ENCODE measurements at places on chromosomes 2 and 18. TPM values are rescaled to one million over a fixed set of nuclear protein-coding genes. Genes with fewer than 3 reads are reported as not detected.

DNA sequence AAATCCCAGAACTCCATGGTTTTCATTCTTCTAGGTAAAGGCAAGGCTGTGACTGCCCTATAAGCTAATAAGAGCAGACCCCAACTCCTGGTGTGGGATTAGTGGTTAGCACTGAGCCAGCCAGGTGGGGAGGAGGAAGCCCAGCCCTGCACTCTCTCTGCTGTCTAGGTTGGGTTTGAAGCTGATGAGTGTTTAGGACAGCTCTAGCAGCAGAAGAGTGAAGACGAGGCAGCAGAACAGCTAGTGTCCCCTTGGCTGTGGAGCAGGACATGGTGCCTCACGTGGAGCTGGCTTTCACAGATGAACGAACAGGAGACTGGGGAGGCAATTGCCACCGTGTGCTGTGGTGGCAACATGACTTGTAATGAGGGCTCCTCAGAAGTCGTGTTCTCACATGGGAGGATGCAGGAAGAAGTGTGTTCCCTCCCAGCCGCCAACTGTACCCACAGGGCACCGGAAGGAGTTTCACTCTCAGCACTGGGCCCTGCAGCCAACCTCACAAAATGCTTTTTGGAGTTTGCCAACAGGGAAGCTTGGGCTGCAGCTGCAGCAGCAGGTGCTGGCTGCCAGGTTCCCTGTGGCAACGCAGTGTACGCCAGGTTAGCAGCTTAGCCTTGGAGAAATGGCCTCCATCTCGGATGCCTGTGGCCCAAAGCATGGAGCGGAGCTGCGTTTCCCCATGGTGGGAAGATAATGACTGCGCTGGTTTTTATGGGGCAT lies 328.2 kb downstream of the SETBP1 start:
- no peak for DNase-seq
- no peak overlapping the region for H3K27ac ChIP-seq
- no peak overlapping the region for H3K4me3 ChIP-seq
- H3K27me3 ChIP-seq: no peaks in the 10 kb centered on the region

GRCh38 chr2:238587776-238588660 lies 161.3 kb downstream of the ASB1 start:
- H3K36me3 ChIP-seq: no peaks in the 10 kb centered on the region
- no peak overlapping the region for H3K27ac ChIP-seq
- H3K27me3 ChIP-seq: peaks cover 5% of the 10 kb centered on the region
- H3K4me1 ChIP-seq: no peaks in the 10 kb centered on the region
- H3K4me3 ChIP-seq: no peak overlapping the region

- H3K27me3 ChIP-seq: peaks cover 91% of the 10 kb centered on the region
- H3K36me3 ChIP-seq: peaks cover 13% of the 10 kb centered on the region
- peak within 1 kb of the TSS; percentile 67 for H3K27ac ChIP-seq
- peak; percentile 57 for DNase-seq
These were observed at the start of gene PAX3 for GRCh38 chr2:222298311-222299150. Gene PAX3, minus strand, starts transcription at chr2:222298998. Its CDS starts 383 bp downstream, at chr2:222298615.

GRCh38 chr2:196390243-196391148 lies 219.1 kb upstream of the STK17B start:
- peaks cover 4% of the 10 kb centered on the region for H3K27me3 ChIP-seq
- no peaks in the 10 kb centered on the region for H3K4me1 ChIP-seq
- no peaks in the 10 kb centered on the region for H3K36me3 ChIP-seq
- no peak overlapping the region for H3K4me3 ChIP-seq

Gene TFCP2L1
- total RNA-seq: 0.12 TPM

- no peak overlapping the region for H3K27ac ChIP-seq
- H3K4me1 ChIP-seq: no peaks in the 10 kb centered on the region
- H3K4me3 ChIP-seq: no peak overlapping the region
- H3K36me3 ChIP-seq: no peaks in the 10 kb centered on the region
- no peaks in the 10 kb centered on the region for H3K27me3 ChIP-seq
These were observed 156.1 kb upstream of the CYRIA start for GRCh38 chr2:16821692-16822091.

- H3K27ac ChIP-seq: no peak overlapping the region
- no peak overlapping the region for H3K4me3 ChIP-seq
- peaks cover 1% of the 10 kb centered on the region for H3K27me3 ChIP-seq
These were observed 44.3 kb downstream of the MAP3K20 start for GRCh38 chr2:173119944-173120343.

DNA sequence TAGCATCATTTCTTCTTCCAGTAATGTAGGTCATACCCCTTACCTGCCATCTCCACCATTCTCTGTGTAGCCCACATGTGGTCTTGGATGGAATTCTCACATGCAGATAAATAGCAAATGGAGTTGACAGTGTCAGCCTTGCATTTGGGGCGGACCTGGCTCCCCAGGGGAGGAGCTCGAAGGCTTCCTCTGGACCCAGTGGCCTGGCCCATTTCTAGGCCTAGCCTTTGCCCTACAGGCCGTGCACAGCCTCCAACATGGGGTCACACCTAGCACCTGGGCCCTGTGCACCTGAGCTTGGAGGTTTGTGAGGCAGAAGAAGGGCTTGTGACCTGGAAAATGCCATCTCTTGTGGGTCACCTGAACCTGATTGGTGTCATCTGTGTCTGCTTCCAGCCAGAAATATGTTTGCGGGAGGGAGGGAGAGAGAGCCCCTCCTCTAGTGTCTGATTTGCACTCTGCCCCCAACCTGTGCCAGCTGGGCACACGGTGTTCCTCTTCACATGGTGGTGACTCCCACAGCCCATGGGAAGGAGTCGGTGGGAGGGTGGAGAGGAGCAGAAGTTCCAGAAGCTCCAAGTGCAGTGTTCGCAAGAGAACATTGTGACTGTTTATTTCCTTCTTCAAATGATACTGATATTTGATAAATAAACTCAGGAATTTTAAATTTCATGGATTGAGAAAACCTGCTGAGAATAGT lies 33.0 kb downstream of the ITGB1BP1 start:
- no peaks in the 10 kb centered on the region for H3K4me1 ChIP-seq
- DNase-seq: no peak
- no peak overlapping the region for H3K4me3 ChIP-seq
- H3K27me3 ChIP-seq: no peaks in the 10 kb centered on the region

Gene GKN1
- not detected for total RNA-seq

DNA sequence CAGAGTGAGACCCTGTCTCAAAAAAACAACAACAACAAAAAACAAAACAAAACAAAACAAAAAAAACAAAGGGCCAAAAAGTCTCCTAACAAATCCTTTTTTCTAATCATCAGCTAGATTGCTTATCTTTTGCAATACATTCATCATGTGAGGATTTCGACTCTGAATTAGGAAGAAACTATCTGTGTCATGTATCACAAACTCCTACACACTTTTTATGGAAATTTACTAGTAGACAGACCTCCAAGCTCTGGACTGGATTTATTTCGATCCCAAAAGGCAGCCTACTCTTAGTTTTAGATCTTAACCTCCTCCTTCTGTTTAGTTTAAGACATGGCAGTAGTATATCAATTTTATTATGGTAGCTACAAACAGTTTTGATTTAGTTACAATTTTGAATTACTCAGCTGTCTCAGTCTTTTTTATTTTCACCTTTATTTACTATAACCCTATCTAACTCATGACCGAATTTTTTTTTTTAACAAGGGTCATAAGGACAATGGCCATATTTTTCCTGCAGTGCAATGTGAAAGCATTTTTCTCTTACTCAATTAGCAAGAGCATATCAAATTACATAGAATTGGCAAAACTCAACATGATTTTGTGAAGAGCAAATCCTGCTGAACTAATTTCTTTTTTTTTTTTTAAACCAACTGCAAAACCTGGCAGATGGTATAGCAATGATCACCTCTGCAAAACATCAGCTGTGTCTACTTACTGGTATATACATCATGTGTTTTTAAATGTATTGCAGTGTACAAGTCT lies 10.7 kb upstream of the CCDC88A start:
- no peak overlapping the region for H3K27ac ChIP-seq
- no peak overlapping the region for H3K4me3 ChIP-seq
- H3K27me3 ChIP-seq: peaks cover 9% of the 10 kb centered on the region
- H3K4me1 ChIP-seq: peaks cover 5% of the 10 kb centered on the region
- H3K36me3 ChIP-seq: no peaks in the 10 kb centered on the region

DNA sequence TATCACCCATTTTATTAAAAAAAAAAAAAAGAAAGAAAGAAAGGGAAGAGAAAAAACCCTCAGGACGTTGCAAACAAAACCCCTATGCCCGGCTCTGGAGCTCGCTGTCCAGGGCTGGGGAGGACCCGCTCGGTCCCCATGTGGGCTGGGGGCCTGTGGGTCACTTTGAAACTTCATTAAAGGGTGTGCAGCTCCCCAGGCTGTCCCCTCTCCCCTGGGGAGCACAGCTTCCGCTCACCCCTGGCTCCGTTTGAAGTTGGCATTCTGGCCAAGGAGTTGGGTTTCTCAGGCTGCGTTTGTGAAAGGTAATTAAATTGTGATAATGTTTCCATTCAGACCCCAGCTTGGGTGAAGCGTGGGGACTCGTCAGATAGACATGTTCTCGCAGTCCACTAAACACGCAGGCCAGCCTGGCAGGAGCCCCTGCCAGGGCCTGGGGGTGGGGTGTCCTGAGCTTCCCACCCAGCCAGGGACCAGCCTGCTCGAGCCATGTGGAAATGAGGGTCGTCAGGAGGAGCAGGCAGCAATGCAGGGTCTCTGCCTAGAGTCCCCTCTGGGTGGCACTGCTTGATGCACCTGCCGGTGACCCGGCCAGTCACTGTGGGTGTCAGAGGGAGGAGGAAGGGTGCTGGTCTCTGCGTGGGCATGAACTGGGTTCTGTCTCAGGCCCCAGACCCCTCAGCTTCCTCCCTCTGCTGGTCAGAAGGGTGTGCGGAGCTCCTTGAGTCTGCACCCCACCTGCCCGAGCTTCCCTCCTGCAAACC lies 166.2 kb downstream of the INHBB start:
- no peak overlapping the region for H3K4me3 ChIP-seq
- peaks cover 6% of the 10 kb centered on the region for H3K27me3 ChIP-seq
- DNase-seq: no peak
- no peak overlapping the region for H3K27ac ChIP-seq
- H3K4me1 ChIP-seq: no peaks in the 10 kb centered on the region

DNA sequence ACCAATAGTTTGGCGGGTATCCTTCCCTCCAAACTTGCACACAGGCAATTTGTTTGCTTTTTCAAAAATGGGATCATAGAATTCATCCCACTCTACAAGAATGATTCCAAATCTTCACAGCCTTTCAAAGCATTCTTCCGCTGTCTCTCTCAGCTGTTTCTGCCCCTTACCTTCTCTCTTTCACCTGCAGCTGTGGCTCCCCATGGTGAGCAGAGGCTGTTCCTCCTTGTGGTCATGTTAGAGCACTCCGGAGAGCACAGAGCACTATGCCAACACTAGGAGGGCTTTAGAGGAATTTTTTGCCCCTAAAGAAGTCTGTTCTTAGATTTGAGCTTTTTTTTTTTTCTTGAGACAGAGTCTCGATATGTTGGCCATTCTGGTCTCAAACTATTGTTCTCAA lies 30.4 kb downstream of the MTHFD2 start:
- no peak overlapping the region for H3K27ac ChIP-seq
- DNase-seq: no peak
- peaks cover 4% of the 10 kb centered on the region for H3K36me3 ChIP-seq
- no peaks in the 10 kb centered on the region for H3K4me1 ChIP-seq
- no peak overlapping the region for H3K4me3 ChIP-seq

DNA sequence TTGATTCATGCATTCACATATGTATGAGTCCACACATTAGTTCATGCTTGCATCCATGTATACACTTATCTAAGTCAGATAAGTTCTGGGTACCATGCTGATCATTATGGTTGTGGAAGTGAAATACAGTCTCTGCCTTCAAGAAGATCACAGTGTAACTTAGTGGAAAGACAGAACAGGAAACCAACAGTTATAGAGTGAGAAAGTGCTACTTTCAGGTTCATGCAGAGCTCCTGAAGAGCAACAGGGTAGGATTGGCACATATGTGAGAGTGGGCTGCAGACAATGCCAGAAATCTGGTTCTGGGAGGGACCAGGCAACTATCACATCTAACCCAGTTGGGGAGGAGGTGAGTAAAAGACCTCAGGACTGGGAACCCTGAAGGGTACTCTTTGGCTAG lies 35.4 kb upstream of the PGAP1 start:
- peak overlapping the region; percentile 65 for H3K4me3 ChIP-seq
- DNase-seq: peak; percentile 70
- peaks cover 11% of the 10 kb centered on the region for H3K36me3 ChIP-seq
- peak overlapping the region; percentile 83 for H3K27ac ChIP-seq
- peaks cover 24% of the 10 kb centered on the region for H3K4me1 ChIP-seq

DNA sequence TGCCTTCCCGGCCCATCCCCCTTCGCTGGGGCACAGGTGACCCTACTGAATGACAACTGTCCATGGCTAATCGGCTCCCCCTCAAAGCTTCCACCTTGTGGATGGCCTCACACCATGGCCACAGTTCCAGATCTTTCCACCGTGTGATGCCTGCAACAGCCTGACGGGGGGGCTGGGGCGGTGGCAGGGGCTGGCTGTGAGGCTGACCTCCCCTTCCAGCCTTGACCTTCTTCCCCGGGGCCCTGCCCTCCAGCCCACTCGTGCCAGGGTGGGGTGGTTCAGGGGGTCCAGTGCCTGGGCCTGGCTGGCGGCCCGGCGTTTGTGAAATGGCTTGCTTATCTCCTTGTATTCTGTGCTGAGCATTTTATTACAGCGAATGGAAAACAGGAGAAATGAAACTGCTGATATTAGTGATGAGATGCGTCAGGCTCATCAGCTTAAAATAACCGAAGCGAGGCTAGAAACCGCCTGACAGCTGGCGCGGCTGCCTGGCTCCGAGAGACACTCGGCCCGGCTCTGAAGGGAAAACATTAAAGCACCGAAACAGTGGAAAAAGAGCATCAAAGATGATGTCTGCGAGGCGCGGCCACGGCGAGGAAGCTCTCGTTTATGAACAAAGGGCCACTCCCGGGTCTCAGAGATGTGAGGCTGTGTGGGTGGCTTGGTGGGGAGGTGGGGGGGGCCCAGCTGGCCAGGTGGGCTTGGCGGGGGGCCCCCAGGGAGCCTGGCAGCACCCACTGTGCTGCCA lies 916 bp upstream of the PDCD1 start:
- peaks cover 17% of the 10 kb centered on the region for H3K36me3 ChIP-seq
- peak overlapping the region; percentile 91 for H3K27ac ChIP-seq
- peaks cover 5% of the 10 kb centered on the region for H3K27me3 ChIP-seq
- peak overlapping the region; percentile 89 for H3K4me3 ChIP-seq
- H3K4me1 ChIP-seq: peaks cover 55% of the 10 kb centered on the region

- H3K4me3 ChIP-seq: no peak overlapping the region
- H3K4me1 ChIP-seq: peaks cover 12% of the 10 kb centered on the region
- H3K36me3 ChIP-seq: no peaks in the 10 kb centered on the region
These were observed 93.5 kb downstream of the NAB1 start for GRCh38 chr2:190742431-190742830.

DNA sequence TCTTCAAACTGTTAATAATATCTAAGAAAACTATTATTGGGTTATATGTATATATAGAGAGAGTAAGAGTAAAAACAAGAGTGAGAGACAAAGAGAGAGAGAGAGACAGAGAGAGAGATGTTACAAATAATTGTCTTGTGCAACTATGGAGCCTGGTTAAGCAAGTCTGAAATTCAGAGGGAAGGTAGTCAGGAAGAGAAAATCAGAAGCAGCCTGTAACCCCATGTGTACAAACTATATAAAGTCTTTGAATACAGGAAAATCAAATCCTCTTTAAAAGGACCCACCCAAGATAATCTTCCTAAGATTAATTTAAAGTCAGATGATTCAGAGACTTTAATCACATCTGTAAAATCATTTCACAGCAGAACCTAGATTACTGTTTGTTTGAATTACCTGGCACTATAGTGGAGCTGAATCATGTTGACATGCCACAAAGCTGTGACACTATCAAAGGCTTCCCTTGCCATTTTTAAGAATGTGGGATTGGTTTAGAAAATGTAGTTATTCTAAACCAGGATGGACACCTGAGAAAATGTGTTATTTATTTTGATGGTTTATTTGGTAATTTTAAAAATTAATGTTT lies 301.7 kb upstream of the FSIP2 start:
- H3K4me3 ChIP-seq: no peak overlapping the region
- no peak overlapping the region for H3K27ac ChIP-seq
- H3K27me3 ChIP-seq: no peaks in the 10 kb centered on the region
- no peaks in the 10 kb centered on the region for H3K4me1 ChIP-seq

Gene SPHKAP
- not detected for total RNA-seq

Gene NEURL3
- total RNA-seq: 1.2 TPM

Gene TMEM182
- total RNA-seq: 4.0 TPM

Data from activated CD4-positive, alpha-beta T cell treated with anti-CD3 and anti-CD28 coated beads, Interleukin-2, amount 10 ng/mL, durations not matched to agents 24 days and 14 days (primary cell).